Myocyte (in vitro differentiated cells): ENCODE measurements at places on chromosomes 6 and 20.

DNA sequence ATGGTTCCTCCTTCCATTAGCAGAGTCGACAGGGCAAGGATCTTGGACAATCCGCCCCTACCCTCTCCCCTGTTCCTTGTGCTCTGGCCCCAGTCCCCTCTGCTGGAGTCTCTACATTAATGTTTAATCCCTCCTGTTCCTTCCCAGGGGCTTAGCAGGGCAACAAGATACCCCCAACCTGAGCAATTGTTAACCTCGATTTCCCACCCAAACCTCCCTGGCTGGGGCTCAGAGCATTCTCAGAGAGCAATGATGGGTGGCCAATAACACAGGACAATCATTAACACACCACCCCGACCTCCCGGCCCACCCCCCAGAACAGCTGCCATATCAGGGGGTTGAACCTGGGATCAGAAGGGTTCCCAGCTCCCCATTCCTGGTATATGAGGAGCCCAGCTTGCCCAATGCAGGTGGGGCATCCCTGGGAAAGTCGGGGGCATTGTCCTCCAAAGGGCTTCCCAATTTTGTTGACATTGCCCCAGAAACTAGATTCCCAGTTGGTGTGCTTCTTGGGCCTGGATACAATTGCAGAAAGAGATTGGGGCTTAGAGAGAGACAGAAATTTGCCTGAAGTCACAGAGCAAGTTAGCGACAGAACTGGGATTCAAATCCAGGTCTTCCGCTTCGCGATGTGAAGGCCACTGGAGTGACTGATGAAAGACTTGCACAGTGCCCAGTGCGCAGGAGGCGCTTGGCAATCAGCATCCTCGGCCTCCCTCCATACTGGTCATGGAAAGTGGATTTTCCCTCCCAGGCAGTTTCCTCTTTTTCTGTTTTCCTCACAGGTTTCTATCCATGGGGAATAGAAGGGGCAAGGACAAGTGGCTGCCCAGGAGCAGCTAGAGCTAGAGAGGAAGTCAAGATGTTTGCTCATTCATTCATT, 59.6 kb upstream of the TTPAL start:
- DNase-seq: no peak

- DNase-seq: no peak
Measured at GRCh38 chr6:44232676-44233566, 9.5 kb downstream of the SLC29A1 start.

- DNase-seq: peak; percentile 47
Measured at GRCh38 chr20:63309261-63310071, 16.5 kb downstream of the COL20A1 start.

- DNase-seq: no peak
Measured at GRCh38 chr20:39799366-39799965, 837.3 kb downstream of the DHX35 start.

DNA sequence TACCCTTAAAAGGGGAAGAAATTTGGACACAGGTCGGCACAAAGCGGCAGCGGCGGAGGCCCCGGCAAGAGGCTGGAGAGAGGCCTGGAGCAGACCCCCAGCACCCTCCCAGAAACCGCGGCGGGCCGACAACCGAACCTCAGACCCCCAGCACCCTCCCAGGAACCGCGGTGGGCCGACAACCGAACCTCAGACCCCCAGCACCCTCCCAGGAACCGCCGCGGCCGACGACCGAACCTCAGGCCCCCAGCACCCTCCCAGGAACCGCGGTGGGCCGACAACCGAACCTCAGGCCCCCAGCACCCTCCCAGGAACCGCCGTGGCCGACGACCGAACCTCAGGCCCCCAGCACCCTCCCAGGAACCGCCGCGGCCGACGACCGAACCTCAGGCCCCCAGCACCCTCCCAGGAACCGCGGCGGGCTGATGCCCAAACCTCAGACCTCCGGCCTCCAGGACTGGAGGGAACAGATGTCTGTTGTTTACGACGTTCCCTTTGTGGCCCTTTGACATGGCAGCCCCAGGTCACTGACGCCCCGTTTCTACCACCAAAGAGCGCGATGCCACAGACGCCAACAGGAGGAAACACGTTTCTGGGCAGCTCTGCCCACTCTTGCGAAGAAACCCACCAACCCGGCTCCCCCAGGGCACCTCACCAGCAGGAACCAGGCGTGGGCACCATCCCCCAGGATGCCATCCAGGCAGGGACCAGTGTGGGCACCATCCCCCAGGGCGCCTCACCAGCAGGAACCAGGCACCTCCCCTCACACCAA, 28.4 kb downstream of the ZBTB46 start:
- DNase-seq: no peak

DNA sequence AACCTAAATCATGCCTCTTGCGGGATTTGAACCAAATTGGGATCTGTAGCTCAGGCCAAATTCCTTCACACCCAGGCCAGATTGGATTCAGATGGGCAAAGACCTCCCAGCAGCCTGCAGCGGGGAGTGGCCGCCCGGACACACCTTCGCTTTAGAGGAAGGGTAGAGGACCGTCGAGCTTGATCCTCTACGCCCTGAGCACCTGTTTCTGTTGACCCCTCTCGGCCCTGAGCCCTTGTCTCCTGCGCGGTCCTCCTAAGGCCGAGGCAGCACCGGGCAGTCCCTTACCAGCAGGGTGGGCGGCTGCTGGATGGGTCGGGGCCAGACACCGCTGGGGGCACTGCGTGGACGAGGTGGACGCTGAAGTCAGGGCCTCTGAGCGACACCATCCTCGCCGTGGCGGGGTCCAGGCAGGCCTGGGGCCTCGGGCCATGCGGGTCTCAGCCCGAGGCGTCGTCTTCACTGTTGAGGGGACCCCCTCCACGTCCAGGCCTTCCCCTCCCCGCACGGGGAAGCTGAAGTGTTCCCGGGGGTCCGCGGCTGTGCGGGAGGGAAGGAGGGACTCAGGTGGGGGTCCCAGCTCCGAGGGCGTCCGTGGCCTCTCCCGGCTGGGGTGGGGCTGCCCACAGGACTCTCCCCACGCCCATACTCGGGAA, 114.8 kb downstream of the SMOC2 start:
- no peak for DNase-seq

GRCh38 chr20:62782893-62783278, 13.4 kb upstream of the MRGBP start:
- DNase-seq: no peak

- no peak for DNase-seq
Measured at GRCh38 chr20:10557685-10558084, 116.1 kb downstream of the JAG1 start.

DNA sequence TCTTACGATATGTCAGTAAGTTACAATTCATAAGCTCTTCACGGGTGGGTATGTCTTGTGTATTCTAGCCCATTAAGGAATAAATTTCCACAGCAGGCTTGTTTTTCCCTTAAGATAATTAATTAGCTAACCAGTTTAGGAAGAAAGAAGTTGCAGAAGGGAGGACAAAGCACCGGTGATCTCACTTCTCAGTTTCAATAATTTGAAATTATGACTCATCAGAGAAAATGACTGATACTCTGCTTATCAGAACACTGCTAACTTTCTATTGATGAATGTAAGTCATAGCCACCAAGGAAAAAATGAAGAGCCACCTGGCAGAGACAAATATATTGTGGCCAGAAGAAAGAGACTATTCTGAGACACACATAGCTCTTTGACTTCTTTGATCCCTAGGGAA, 35.0 kb upstream of the ENTPD6 start:
- no peak for DNase-seq

DNA sequence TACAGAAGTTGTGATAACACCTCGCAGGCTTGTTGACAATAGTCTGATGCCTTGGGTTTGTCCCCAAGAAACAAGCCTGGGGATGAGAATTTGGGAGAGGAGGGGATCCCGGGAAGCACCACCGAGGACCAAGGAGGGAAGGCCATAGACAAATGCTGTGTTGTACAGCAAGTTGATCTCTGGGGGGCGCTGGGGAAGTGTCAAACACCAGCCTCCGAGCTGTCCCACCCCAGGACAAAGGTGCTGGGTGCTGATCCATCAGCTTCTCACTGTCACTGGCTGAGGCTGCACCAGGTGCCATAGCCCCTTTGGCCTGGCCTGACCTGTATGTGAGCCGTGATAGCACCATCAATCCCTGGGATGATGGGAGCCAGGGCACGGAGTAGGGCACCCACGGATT, 64.0 kb downstream of the SYNDIG1 start:
- DNase-seq: no peak

DNA sequence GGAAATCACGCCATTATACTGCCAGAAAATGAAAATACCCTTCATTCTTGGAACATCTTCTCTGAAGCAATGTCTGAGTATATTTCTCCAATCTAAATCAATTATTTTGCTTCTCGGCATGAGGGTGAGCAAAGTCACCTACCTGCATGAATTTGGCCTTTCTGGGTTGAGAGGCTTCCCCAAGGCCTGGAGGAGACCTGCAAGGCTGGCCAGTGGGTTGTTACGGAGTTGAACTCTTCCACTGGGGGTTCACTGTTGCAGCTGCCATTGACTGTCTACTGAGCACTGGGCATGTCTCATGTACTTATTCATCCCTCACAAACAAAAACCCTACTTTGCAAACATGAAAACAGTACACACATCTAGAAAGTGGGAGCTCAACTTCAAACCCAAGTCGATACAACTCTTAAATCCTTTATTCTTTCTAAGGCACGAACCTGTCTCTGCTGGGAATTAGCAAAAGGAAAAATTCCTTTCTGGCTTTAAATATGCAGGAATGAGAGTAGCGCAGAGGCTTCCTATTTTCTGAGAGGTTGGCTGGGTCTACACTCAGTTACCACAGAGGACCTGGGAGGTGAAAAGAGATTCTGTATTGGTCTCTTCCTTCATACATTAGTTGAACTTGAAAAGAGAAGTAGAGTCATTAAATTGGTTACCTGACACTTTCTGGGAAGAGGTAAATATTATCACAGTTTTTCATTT, 87.6 kb upstream of the SGK1 start:
- DNase-seq: no peak

GRCh38 chr20:59948828-59949720, 8.9 kb downstream of the FAM217B start:
- peak; percentile 69 for DNase-seq

- no peak for DNase-seq
Measured at GRCh38 chr20:48597521-48598302, 230.1 kb downstream of the PREX1 start.

GRCh38 chr6:111361648-111362047, 121.4 kb downstream of the REV3L start:
- DNase-seq: peak; percentile 56
